EL (cell line): ENCODE measurements at places on chromosomes 2 and 18.

DNA sequence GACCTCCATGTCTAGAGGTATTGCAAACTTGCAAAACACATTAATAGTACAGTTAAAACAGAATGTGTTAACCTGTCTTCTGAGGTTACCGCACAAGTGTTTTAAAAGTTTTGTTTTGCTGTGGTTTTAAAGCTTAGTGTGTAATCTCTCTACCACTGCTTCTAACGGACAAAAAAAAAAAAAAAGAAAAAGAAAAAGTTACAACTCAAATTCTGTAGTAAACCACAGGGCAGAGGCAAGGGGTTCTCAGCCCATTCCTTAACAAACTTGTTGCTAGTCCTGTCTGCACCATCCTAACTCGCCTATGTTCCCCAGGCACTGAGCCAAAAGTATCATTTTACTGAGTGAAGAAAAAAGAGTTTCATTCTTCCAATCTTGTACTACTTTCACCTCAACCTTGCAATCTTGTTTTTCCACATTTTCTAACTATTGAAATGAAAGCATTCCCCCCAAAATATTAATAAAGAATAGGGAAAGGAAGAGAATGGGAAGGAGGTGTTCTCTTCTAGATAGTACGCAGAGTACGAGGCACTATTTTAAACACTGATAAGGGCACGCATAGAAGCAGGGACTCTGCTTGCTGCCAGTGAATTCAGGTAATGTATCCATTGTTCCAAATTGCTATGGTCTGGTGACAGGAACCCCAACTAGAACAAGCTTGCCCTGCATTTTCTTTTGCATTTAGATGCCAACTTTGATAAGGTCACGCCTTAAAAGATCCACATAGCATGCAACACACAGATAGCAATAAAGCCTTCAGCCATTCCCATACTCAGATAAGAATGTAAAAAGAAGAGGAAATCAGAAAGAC lies 47.1 kb downstream of the IKZF2 start:
- no peak for DNase-seq

GRCh38 chr2:50546790-50547189 lies 485.1 kb downstream of the NRXN1 start:
- DNase-seq: no peak

DNA sequence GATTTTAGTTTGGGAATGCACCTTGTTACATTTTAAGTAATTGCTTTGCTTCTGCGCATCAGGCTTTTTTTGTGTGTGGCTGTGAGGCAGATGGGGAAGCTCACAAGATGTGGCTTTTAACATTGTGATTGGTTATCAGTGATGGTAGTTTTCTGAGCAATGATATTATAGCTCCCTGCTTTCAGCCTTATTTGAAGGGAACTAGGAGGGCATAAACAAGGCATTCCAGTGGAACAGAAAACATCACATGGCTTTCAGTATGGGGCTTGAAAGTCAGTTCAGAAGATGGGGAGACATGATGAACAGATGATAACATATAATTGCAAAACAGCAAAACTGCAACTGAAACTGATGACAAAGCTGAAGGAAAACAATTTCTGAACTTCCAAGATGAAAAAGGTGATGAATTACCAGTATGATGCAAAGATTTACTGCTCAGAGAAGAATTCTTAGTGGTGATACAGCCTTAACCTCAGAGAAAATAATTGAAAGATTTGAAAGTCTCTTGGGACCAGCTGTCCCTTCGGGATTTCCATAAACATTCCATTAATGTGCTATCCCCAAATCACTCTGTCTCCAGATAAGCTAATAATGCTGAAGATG lies 439.7 kb downstream of the RND3 start:
- DNase-seq: no peak

GRCh38 chr2:239629926-239630617 lies 229.3 kb upstream of the HDAC4 start:
- no peak for DNase-seq

DNA sequence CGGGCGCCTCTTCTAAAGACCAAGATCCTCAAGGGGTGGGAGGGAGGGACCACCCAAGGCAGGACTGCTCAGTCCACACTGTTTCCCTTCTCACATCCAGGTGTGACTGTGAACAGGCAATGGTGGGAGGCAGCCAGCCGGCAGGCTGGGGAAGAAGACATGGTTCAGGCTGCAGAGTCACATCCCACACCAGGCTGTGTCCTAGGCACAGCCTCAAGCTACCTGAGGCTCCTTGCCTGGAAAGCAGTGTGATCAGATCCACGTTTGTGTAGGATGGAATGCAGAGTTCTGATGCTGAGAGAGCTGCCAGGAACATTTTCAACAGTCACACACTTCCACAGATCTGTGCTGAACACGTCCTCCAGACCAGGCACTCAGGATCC lies 16.4 kb downstream of the SLC66A2 start:
- DNase-seq: no peak

GRCh38 chr2:55049043-55049820 lies 1.0 kb downstream of the RTN4 start:
- DNase-seq: peak; percentile 80

- no peak for DNase-seq
These were observed 521.0 kb upstream of the RAB6C start for GRCh38 chr2:129458436-129458835.

DNA sequence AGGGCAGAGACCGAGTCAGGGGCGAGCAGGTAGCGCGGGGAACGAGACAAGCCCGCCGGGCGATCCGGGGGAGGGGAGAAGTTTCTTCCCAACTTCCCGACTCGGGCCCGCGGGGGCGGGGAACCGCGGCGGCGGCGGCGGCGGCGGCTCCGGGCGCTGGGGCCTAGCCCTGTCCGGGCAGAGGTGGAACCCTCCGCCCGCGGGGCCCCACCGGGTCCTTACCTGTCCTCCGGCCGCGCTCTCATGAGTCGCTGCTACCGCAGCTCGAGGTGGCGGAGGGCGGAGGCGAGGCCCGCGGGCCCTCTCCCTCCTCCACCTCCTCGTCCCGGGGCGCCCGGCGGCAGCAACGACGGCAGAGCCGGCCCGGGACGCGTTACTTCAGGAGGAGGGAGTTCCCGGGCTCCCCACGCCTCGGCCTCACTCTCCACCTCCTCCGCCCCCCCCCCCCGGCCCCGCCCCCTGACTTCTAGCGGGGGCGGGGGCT lies at the start of gene YES1:
Gene YES1 (minus strand): TSS at position 351 of the 484 bp plus-strand sequence. CDS start 55,415 bp downstream, outside the sequence.
- DNase-seq: no peak

DNA sequence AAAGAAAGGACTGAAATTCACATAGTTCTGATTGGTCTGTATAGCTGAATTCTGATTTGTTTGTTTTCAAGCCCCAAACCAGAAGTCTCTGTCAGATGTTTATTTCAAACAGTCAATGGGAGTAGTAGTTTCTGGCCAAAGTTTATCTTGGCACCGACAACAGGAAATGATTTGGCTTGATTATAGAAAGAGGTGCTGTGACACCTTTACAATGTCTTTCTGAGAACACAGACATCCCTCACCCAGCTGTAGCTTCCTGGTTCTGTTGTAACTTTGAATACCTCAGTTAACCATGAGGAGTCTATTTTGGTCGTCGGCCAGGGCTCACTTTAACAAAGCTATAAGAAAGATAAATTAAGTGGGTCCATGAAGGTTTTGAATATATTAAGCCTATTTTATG lies 545.0 kb upstream of the ZNF804A start:
- DNase-seq: no peak

DNA sequence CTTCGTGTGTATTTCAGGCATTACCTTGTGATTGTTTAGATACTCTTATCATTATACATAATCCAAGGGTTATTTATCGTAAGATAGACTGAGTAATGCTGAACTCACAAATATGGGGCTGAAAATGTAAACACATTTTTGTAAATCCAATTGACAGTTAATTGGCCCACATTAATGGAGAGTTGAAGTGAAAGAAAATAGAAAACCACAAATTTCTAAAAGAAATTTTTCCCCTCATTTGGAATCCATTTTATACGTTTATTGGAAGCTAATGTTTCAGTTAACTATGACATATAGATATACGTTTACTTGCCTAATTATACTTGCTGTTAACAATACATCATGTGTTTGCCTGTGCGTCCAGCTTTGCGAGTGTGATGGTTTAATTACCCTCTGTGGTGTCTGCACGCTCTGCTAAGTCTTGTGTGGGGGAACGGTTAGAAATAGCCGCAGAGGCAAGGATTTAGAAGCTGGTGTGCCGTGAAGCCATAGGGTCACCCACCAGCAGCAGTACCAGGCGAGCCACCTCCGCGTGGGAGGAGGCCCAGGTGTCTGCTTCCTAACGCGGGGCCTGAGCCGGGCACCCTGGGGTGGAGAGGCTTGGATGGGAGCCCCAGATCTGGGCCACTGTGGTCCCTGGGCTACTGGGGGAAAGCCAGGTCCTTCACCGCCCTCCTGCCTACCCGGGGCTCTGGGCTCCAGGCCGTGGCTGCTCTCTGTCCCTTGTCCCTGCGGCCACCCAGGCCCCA lies 38.0 kb downstream of the TSHZ1 start:
- no peak for DNase-seq
